ENCODE measurements at places on chromosomes 16 and 17. TPM values are rescaled to one million over a fixed set of nuclear protein-coding genes. Genes with fewer than 3 reads are reported as not detected.

The BRIP1 gene
- total RNA-seq: 35.3 TPM

The VTN gene
- total RNA-seq: 0.26 TPM

The CHMP6 gene
- 18.7 TPM for total RNA-seq

The CCL23 gene
- total RNA-seq: not detected

The CCL11 gene
- not detected for total RNA-seq

The ITGAD gene
- total RNA-seq: not detected

The RUNDC3A gene
- total RNA-seq: 1.2 TPM

The SLC5A10 gene
- total RNA-seq: not detected

The ANKRD40CL gene
- total RNA-seq: not detected

The CBX2 gene
- 66.4 TPM for total RNA-seq

The PRSS8 gene
- total RNA-seq: not detected

The FAM222B gene
- 31.8 TPM for total RNA-seq

The PDIA2 gene
- 0.46 TPM for total RNA-seq

The SALL1 gene
- 24.8 TPM for total RNA-seq

The HID1 gene
- total RNA-seq: 1.2 TPM
